ENCODE measurements at places on chromosomes 6 and 20.

DNA sequence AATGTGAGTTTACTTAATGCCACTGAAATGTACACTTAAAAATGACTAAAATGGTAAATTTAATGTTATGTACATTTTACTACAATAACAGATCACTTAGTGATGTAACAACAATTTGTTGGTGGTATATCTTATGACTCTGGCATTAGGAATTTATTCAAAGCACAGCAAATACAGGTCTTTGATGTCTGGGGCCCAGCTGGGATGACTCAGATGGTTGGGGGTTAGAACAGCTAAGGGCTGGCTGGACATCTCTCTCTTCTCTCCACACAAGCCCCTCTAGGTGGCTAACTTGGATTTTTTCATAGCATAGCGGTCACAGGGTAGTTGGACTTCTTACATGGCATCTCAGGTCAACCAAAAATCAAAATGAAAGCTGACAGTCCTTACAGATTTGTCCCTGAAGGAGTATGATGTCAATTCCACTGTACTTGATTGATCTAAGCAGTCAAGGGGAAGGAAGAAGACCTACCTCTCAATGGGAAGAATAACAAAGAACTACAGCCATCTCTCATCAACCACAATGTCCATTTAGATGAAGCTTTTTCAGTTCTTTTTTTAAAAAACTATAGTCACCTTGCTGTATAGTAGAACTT is 37.5 kb upstream of the LCA5 start:
- H3K4me1 ChIP-seq: no peaks in the 10 kb centered on the region
- DNase-seq: no peak
- H3K27me3 ChIP-seq: no peaks in the 10 kb centered on the region
- H3K27ac ChIP-seq: no peak overlapping the region

GRCh38 chr6:169530752-169531123 is 171.1 kb downstream of the WDR27 start:
- no peak overlapping the region for H3K4me3 ChIP-seq
- no peaks in the 10 kb centered on the region for H3K4me1 ChIP-seq
- no peak overlapping the region for H3K27ac ChIP-seq
- H3K36me3 ChIP-seq: no peaks in the 10 kb centered on the region
- no peaks in the 10 kb centered on the region for H3K27me3 ChIP-seq

DNA sequence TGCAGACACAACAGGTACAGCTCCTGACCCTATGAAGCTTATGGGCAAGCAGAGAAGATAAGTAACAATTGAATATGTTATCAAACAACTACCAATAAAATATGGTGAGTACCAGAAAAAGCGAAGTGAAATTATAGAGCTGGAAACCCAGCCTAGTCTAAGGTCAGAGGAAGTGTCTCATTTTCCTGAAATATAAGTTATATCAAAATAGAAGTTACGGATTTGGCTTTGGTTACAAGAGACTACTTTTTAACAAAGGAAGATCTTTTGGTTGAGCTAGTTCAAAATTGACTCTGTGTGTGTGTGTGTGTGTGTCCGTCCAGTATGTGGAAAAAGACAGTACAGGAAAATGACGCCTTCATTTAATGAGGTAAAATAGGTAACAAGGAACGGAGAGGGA is 8.9 kb downstream of the STX11 start:
- no peak for DNase-seq
- H3K4me3 ChIP-seq: no peak overlapping the region
- peaks cover 2% of the 10 kb centered on the region for H3K4me1 ChIP-seq
- no peaks in the 10 kb centered on the region for H3K27me3 ChIP-seq
- H3K27ac ChIP-seq: no peak overlapping the region

GRCh38 chr6:51644426-51644825 is 443.0 kb downstream of the PKHD1 start:
- H3K4me1 ChIP-seq: no peaks in the 10 kb centered on the region
- DNase-seq: no peak
- H3K27ac ChIP-seq: no peak overlapping the region
- H3K36me3 ChIP-seq: no peaks in the 10 kb centered on the region
- H3K27me3 ChIP-seq: no peaks in the 10 kb centered on the region

DNA sequence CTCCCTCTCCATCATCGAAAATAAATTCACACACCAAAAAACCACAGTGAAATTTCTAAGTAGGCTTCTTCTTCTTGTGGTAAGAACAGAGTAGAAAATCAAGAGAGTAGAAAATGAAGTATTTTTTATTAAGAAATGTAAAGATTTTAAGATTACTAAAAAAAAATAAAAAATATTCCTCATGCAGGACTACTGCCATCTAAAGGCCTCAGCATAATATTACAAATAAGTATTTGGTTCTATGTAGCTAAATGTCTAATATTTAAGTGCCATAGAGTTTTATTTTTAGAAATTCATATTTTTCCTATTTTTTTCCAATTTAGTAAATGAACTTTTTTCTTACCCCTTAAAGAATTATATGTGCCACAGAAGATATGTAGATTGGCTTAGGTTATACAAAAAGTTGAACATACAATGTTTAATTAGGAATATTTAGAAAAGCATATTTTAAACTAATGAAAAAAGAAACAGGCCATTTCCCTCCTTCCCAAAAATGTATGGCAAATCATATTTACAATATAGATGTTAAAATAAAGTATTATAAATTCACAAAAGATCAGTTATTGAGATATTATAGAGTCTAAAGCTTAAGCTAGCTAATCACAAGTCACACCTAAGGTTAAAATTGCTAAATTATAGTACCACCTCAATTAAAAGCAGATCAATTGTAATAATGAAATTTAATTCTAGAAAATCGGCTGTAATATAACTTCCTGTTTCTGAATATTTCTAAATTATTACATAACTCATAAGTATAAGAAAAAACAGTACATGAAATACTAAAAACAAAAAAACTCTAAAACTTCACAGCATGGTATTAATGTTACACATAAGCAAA is 3.5 kb upstream of the NT5DC1 start:
- DNase-seq: no peak
- H3K27me3 ChIP-seq: no peaks in the 10 kb centered on the region
- H3K4me1 ChIP-seq: peaks cover 7% of the 10 kb centered on the region
- no peak overlapping the region for H3K27ac ChIP-seq
- H3K4me3 ChIP-seq: no peak overlapping the region

DNA sequence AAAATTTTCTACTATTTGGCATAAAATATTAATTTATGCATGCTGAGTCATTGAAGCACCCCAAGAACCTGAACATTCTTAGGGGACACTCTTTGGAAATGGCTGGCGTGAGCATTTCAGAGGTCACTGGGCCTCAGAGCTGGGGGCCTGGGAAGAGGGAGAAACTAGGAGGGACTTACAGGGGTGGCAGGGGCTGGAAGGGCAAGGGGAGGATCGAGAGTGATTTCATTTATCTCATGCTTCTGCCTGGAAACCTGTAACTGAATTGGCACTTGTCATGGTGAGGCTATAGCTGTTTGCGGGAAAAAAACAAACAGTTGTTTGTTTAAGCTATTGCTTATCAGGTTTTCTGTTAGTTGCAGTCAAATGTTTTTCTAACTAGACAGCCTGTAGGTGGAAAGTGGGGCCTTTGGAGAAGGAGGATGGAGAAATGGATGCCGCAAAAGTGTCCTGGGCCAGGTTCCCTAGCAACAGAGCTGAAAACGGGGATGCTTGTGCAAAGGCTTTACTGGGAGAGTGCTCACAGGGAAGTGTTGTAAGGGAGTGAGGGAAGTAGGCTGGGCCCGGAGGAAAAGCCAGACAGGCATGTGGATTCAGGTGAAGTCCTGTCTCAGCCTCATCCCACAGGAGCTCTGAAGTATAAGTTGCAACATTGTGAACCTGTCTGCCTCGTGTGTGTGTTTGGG is 36.4 kb upstream of the KAT14 start:
- no peaks in the 10 kb centered on the region for H3K4me1 ChIP-seq
- no peaks in the 10 kb centered on the region for H3K27me3 ChIP-seq
- no peak overlapping the region for H3K27ac ChIP-seq
- no peak for DNase-seq

DNA sequence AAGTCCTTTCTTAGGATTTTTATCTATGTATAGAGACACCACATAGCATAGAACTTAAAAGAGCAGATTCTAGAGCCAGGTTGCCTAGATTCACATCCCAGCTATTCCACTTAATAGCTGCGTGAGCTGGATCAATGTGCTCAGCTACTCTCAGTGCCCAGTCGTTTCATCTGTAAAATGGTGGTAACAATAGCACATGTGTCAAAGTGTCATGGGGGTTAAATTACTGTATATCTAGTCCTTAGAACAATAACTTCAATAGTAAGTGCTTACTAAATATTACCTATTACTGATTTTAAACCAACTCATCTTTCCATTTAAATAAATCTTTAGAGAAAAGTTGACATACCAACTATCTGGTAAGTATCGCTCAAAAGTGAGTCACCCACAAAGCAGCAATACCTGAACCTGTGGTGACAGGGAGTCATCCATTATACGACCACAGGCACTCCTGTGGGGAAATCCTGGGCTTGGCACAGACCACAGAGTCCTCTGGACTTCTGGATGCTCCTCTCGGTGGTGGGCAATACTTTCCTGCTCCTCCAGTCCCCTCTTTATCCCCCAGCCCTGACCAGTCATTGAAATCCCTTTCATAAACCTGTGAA is 154.8 kb downstream of the PDSS2 start:
- no peak overlapping the region for H3K27ac ChIP-seq
- H3K27me3 ChIP-seq: no peaks in the 10 kb centered on the region
- no peaks in the 10 kb centered on the region for H3K4me1 ChIP-seq
- H3K36me3 ChIP-seq: no peaks in the 10 kb centered on the region

DNA sequence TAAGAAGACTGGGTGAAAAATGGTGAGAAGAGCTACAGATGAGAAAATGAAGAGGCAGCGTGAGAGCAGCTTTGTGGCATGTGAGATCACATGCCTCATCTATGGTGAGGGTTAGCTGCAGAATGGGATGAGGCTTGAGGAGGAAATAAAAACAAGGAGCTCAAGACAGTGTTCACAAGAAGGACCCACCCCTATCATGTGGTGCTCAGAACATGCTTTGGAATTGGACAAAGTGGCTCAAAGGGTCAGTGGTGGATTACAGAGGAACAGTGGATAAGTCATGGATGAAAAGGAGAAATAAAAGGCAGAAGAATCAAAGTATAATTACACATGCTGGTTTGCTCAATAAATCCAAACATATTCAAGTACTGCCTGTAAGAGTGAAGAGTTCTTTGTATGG is 126.9 kb upstream of the UST start:
- no peak for DNase-seq
- peaks cover 9% of the 10 kb centered on the region for H3K4me1 ChIP-seq

GRCh38 chr6:35596448-35597442 is 84.0 kb upstream of the TULP1 start:
- DNase-seq: peak; percentile 56
- H3K4me3 ChIP-seq: no peak overlapping the region
- no peaks in the 10 kb centered on the region for H3K27me3 ChIP-seq
- peaks cover 16% of the 10 kb centered on the region for H3K4me1 ChIP-seq

- no peak overlapping the region for H3K4me3 ChIP-seq
- H3K27ac ChIP-seq: no peak overlapping the region
- no peaks in the 10 kb centered on the region for H3K36me3 ChIP-seq
- no peak for DNase-seq
- H3K4me1 ChIP-seq: peaks cover 4% of the 10 kb centered on the region
These were observed 15.8 kb upstream of the SULF2 start for GRCh38 chr20:47801079-47801478.

DNA sequence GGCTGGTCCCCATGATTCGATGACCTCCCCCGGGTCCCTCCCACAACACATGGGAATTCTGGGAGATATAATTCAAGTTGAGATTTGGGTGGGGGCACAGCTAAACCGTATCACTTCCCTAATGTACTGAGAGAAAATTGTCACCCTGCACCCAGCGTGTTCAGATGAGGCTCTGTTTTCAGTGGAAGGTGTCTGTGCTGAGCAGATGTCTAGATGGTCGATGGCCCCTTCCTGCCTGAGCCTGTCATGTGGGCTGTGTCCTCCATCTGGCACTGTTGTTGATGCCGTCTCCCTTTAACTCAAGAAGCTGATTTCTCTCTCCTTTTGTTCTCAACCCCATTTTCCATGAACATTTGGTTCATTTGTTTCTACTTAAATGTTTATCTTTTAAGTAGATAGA is 37.0 kb downstream of the TMEM181 start:
- H3K27ac ChIP-seq: no peak overlapping the region
- peaks cover 3% of the 10 kb centered on the region for H3K36me3 ChIP-seq
- H3K27me3 ChIP-seq: no peaks in the 10 kb centered on the region
- H3K4me3 ChIP-seq: no peak overlapping the region

- no peak overlapping the region for H3K27ac ChIP-seq
- peaks cover 4% of the 10 kb centered on the region for H3K27me3 ChIP-seq
- DNase-seq: no peak
These were observed 5.1 kb upstream of the GTSF1L start for GRCh38 chr20:43731927-43732326.

DNA sequence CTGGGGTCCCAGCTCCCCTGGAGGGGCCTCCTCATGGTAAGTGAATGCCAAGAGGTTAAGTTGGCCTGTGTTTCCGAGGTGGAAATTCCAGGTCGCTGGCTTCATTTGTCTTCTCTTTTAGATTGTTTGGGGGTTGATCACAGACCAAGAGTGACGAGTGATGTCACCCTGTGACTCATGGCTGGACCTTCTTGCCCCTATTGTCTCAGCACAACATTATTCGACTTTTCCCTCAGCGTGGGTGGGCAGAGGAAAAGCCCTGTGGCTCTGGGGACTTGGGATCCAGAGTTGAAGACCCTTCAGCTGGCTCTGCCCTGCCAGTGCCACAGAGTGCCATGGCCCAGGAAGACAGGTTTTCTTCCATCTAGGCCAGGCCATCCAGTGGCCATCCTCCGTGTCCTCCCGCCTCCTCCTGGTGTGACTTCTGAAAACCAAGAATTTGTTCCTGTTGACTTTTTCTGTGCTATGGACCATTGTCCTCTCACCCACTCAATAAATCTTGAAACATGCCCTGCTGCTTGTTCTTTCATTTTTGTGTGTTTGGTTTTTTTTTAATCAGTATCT is 15.4 kb upstream of the SNHG17 start:
- no peaks in the 10 kb centered on the region for H3K27me3 ChIP-seq
- no peak overlapping the region for H3K4me3 ChIP-seq
- DNase-seq: no peak
- peaks cover 26% of the 10 kb centered on the region for H3K36me3 ChIP-seq
- H3K27ac ChIP-seq: no peak overlapping the region
- peaks cover 17% of the 10 kb centered on the region for H3K4me1 ChIP-seq

GRCh38 chr6:37170273-37171200 is 585 bp downstream of the PIM1 start:
- peak; percentile 74 for DNase-seq
- peaks cover 45% of the 10 kb centered on the region for H3K4me1 ChIP-seq
- peaks cover 25% of the 10 kb centered on the region for H3K36me3 ChIP-seq
- H3K4me3 ChIP-seq: peak overlapping the region; percentile 74
- H3K27me3 ChIP-seq: no peaks in the 10 kb centered on the region
